Stimulated activated CD8-positive, alpha-beta memory T cell treated with anti-CD3 and anti-CD28 coated beads, Interleukin-4, amount 100 ng/mL, for 48 hours (primary cell): ENCODE measurements at places on chromosomes 2 and 18.

- DNase-seq, result peak; percentile 37
Observed at GRCh38 chr2:171541202-171541887, 19.1 kb downstream of the CYBRD1 start.

DNA sequence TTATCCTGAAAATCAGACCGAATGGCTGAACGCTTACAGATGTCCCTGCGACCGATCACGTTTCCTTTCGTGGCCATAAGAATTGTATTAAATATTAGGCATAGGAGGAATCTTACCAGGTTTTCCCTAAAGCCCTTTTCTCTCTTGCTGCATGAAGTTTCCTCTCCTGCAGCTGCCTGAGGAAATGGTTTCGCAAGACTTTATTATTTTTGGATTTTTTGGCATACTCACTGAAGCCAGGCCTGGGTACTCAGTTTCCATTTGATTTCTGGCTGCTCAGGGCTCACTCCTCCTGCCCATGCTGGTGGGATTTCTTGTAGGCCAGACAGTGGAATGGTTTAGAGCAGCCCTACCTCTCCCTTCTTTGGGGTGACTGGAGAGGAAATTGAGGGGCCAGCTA is 114.0 kb downstream of the KLHL29 start:
- no peak for DNase-seq

- no peak for DNase-seq
Observed at GRCh38 chr2:208179028-208179609, 10.7 kb downstream of the C2orf80 start.

GRCh38 chr2:241795021-241795999 is 13.7 kb upstream of the NEU4 start:
- DNase-seq, result no peak

DNA sequence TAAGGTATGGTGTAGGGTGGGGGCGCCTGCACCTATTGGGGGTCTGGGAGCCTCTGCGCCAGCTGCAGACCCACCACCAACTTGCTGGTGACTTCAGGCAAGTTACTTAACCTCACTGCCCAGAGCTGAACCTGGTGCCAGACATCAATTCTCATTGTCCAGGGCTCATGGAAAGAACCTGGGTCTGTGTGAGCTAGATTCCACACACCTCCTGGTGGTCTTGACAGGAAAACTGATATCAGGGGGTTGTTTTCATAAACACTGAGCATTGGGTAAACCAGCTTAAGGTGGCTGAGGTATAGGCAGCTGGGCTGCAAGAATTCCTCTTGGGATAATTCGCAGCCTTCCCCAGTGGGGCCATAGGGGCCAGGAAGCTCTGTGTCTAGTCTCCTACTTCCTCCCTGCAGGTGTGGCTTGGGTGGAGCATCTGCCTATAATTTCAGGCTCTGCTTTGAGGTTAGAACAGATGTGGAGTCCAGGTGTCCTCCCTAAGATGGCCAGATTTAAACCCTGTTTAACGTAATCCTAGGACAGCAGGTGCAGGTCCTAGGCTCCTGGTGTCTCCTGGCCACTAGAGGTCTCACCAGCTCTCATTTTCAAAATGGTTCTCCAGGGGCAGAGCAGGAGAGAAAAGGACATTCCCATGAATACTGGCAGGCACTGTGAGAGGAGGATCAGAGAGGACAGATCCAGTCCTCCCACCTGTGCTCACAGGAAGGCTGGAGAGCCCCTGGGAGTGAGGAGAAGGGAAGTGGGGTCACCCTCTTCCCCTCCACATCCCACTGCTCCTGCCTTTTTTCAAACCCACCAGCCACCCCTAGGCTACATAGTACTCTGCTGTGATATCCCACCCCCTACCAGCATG is 100.4 kb upstream of the SMAD2 start:
- no peak for DNase-seq

- peak; percentile 47 for DNase-seq
Observed at GRCh38 chr2:106160786-106161261, 33.3 kb downstream of the UXS1 start.

GRCh38 chr18:60247103-60247502 is 125.5 kb downstream of the MC4R start:
- DNase-seq, result no peak

GRCh38 chr2:150916467-150917396 is 344.9 kb downstream of the RBM43 start:
- no peak for DNase-seq

GRCh38 chr2:3142210-3142609 is 235.4 kb downstream of the EIPR1 start:
- no peak for DNase-seq

- no peak for DNase-seq
Observed at GRCh38 chr2:222481941-222482340, 57.6 kb downstream of the SGPP2 start.

- DNase-seq, result no peak
Observed at GRCh38 chr2:25369439-25369838, 27.7 kb upstream of the DNMT3A start.

GRCh38 chr2:181054843-181055242 is 74.4 kb downstream of the UBE2E3 start:
- no peak for DNase-seq

- no peak for DNase-seq
Observed at GRCh38 chr18:36518839-36519238, 221.3 kb downstream of the FHOD3 start.

DNA sequence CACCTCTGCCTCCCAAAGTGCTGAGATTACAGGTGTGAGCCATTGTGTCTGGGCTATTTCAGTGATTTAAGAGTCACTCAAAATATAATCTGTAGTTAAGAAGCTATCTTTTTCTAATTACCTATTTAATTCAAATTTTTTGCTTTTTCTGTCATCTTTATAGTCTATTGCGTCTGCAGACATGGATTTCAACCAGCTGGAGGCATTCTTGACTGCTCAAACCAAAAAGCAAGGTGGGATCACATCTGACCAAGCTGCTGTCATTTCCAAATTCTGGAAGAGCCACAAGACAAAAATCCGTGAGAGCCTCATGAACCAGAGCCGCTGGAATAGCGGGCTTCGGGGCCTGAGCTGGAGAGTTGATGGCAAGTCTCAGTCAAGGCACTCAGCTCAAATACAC is 95.1 kb downstream of the COMMD1 start:
- DNase-seq, result no peak

DNA sequence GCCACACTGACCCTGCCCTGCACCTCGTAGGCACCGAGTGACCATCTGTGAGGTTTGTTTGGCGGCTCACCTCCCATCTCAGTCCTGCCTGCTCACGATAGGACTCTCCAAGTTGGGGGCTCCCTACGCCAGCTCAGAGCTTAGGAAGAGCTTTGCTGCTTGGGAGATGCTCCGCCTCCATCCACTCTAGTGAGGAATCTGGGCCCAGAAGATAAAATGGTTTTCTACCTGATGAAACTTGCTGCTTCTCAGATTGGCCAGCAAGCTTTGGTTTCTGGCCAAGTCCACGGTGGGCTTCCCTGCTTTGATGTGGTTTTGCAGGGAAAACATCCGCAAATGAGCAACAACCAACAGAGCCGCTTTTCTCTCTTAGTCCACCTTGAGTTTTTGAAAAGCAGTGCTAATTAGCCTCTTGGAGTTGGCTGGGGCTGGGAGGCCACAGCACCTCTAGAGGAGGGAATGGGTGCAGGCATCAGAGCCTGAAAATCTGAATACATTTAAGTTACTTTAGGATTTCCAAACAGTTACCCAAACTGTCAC is 42.2 kb downstream of the THNSL2 start:
- no peak for DNase-seq

- DNase-seq, result no peak
Observed at GRCh38 chr18:41969881-41970280, 14.8 kb downstream of the PIK3C3 start.

DNA sequence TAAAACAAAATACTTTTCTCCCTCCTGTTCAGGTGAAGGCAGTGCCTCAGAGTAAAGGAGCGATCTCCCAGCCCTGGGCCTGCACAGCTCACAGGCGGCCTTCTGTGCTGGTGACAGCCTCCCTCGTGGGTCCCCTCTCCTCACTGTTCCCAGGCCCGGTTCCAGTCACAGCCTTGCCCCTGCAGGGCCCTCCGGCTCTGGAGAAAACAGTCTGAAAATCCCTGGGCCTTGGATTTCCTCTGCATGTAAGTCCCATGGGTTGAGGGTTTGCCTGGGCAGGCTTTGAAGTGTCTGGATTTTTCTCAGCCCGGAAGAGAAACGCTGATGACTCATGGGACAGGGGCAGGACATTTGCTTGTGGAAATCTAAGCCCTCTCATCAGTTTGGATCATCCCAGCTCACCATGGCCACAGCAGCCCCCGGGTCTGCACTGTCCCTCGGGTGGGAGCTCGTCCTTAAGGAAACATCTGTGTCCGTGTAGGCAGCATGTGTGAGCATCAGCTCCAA is 186.1 kb upstream of the RAB12 start:
- no peak for DNase-seq

DNA sequence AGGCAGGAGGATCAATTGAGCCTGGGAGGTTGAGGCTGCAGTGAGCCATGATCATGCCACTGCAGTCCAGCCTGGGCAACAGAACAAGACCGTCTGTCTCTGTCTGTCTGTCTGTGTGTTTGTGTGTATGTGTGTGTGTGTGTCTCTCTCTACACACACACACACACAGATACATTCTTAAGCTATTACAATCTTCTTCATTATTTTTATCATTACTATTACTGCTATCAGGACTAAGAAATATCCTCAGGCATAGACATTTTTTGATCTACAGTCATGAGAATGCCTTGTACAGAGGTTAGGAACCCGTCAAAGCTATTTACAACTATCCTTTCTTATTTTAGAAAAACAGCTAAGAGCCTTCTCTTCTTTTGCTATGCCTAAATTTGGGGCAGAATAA is 207.4 kb downstream of the NEDD4L start:
- DNase-seq, result no peak

- no peak for DNase-seq
Observed at GRCh38 chr2:128159437-128159836, 68.4 kb downstream of the UGGT1 start.

DNA sequence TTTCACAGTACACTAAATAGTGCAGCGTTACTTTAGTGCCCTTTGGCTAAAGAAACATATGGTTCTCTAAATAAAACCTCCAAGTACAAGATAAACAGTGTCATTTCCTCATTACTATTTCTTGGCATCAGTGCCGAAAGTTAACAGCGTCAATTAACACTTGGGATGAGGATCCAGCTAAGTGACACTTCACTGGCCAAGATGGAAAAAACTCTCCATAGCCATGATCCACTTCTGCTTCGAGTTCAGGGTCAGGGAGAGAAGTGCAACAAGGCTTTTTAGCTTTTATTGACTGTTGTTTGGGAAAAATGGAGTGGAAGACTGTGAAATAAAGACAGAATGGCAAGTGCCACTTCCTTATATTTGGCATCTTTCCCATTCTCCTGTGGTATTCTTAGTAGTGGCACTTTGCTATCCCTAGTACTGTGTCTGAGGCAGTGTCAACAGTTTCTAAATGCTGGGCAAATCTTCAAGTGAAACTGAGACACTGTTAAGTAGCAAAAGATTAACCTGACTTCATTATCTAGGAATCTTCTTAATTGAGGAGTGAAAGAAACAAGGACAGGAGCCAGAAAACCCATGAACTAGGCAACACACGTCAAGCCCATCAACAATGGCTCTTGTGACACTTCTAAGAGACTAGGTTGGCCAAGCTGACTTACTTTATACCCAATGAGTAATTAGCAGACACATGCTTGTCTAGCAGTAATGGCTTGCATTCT is 222.5 kb upstream of the SESTD1 start:
- DNase-seq, result no peak

- DNase-seq, result no peak
Observed at GRCh38 chr2:56768973-56769372, 585.2 kb downstream of the CCDC85A start.

- no peak for DNase-seq
Observed at GRCh38 chr2:147689220-147689909, 155.5 kb upstream of the ACVR2A start.

GRCh38 chr2:72696559-72696958 is 129.3 kb downstream of the EXOC6B start:
- DNase-seq, result no peak

- no peak for DNase-seq
Observed at GRCh38 chr18:35389095-35389618, 12.0 kb upstream of the ZNF396 start.

DNA sequence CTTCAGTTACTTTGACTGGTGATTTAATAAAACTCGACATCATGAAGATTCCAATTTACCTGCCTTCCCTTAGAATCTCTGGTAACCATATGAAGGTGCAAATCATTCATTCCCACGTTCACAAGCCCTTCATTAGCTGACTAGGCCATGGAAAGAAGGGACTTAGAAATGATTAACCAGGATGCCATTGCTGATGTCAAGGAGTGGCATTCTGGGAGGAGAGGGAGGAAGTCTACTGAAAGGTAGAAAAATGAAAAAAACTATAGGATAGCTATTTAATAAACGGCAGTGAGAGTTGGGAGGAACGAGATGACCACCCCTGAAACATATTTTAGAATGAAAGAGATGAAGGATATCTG is 1.4 kb downstream of the ATIC start:
- DNase-seq, result no peak

DNA sequence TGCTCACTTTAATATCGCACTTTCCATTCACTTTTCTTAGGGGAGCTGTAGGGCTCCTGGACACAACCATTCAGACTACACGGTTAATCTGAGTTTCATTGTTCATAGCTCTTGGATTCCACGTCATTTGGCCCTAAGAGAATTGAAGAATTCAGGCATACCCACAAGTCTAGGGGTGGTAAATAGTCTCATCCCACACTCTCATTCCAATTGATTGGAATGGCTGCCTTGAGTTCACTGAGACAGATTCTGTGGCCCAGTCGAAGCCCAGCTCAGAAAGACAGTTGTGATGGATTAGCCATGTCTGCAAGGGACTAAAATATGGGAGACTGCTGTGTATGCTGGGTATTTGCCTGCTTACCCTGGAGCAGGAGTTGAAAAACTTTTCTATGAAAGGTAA is 124.6 kb downstream of the TFCP2L1 start:
- no peak for DNase-seq

DNA sequence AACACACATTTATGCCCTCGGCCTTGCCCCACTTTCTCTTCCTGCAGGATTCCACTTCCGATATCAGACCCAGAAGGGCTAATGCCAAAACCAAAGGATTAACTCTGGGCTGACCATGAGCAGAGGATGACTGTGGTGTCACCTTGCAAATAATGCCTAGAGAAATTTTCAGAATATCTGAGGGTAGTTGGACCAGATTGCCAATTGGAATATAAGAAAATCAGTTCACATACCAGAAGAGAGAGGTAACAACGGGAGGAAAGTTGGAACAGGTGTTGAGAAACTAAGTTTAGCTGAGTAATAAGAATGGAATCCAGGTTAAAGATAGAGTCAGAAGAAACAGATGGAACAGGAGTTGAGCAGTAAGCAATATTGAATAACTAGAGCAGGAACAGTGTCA is 232.7 kb upstream of the UBE2E3 start:
- DNase-seq, result no peak

DNA sequence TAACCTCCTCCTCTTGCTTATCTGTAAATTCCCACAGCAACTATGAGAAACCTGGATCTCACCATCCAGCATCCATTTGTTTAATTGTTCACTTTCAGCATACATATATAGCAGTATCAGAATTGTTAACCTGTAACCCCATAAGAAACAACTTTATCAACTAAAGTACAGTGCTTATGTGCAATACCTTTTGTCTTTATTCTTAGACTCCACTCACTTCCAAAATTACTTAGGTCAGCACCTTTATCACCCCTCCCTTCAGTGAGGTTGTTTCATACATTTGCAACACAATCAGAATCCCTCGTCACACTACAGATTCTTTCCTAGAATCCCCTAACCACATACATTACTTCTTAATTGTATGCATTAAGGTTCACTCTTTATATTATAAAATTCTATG is 225.9 kb upstream of the NCKAP5 start:
- DNase-seq, result no peak

- DNase-seq, result no peak
Observed at GRCh38 chr2:96739076-96739632, 710 bp downstream of the LMAN2L start.
